ENCODE measurements at places on chromosomes 1 and 21.

DNA sequence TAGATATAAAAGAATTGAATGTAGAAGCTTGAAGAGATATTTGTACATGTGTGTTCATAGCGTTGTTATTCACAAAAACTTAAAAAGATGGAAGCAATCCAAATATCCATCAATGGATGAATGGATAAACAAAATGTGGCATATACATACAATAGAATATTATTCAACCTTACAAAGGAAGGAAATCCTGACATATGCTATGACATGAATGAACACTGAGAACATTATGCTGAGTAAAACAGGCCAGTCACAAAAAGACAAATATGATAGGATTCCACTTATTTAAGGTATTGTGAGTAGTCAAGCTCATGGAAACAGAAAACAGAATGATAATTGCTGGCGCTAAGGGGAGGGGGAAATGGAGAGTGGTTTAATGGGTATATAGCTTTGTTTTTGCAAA is 47.0 kb upstream of the DYRK1A start:
- DNase-seq: no peak

GRCh38 chr1:10450156-10450814 is 454 bp downstream of the CORT start:
- no peak for DNase-seq

GRCh38 chr1:43600033-43601020 is 49.6 kb upstream of the KDM4A start:
- DNase-seq: no peak

DNA sequence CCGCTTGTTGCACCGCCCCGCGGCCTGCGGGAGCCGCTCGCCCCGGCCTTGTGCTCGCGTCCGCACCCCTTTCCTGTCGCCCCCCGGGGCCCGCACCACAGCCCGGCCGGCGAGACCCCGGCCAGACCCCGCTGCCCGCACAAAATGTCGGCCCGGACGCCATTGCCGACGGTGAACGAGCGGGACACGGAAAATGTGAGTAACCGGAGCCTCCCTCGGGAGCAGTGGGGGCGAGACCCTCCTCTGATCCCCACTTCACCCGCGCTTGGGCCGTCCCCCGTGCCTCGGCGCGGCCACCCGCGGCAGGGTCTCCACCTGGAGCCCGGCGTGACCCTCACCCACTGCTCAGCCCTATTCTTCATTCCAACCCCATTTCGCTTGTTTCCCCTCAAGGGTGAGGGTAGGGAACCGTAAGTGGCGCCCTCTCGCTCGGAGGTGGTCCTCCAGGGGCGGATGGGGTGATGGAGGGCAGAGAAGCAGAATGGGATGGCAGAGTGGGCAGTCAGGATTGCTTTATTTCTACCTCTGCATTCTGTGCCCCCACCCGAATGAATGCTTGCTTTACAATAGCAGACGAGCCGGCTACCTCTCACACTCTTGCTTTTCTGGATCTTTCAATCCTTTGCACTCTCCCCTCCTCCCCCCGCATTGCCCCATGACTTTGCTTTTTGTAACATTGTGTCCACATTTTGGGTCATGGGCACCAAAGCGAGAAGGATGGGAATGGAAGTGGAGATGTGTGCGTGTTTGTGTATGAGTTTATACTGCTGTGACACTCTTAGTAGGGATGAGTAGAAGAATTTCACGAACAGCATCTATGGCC is 954 bp downstream of the MARK1 start:
- no peak for DNase-seq

- DNase-seq: no peak
Measured at GRCh38 chr1:39892601-39893595, 8.8 kb downstream of the MYCL start.

DNA sequence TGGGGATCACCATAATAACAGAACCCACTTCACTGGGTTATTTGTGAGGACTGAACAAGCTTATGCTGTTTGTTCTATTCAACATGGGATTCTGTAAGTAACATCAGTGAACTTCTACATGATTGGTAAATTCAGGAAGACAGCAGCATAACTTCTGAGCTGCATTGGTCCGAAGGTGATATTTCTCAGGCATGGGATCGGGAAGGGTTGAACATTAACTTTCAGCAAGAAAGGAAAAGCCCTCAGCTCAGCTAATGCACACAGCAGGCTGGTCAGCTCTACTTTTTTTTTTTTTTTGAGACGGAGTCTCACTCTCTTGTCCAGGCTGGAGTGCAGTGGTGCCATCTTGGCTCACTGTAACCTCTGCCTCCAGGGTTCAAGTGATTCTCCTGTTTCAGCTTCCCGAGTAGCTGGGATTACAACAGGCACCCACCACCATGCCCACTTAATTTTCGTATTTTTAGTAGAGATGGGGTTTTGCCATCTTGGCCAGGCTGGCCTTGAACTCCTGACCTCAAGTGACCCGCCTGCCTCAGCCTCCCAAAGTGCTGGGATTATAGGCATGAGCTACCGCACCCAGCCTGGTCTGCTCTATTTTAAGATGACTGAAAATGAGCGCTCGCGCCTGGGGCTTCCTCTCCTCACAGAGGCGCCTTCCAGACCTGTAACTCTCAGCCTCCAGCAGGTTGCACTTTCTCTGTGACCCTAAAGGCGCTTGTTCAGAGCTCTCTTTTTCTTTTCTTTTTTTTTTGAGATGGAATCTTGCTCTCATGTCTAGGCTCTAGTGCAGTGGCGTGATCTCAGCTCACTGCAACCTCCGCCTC is 42.2 kb downstream of the ECE1 start:
- DNase-seq: no peak

DNA sequence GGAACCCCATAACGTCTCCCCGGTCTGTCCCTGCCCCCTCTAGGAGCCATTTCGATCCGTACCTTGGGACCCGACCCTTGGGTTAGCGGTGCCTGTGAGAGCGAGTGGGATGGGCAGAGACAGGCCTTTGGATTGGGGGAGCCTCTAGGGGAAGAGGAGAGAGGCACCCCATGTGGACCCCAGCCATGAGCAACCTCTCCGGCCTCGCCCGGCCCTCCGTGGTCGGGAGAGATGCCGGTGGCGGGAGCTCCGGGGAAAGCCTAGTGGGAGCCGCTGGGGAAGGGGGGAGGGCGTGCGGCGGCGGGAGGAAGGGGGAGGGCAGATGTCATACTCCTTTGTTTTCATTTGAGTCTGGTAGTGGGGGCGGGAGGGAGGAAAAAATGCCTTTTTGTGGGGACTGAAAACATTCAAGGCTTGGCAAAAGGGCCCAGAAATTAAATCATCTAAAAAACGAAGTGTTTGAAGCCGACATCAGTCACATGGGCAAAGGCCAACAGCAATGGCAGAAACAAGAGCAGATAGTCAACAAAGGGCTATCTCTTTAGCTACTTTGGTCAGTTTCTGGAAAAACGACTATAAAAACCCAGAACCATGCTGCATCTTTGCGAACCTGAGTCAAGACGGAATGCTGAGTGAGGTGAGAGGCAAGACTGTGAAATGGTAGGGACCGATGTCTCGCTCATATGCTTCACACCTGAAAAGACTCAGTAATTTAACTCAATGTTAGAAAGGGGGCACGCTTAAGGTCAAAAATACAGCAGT is 758 bp downstream of the PTBP2 start:
- DNase-seq: no peak

DNA sequence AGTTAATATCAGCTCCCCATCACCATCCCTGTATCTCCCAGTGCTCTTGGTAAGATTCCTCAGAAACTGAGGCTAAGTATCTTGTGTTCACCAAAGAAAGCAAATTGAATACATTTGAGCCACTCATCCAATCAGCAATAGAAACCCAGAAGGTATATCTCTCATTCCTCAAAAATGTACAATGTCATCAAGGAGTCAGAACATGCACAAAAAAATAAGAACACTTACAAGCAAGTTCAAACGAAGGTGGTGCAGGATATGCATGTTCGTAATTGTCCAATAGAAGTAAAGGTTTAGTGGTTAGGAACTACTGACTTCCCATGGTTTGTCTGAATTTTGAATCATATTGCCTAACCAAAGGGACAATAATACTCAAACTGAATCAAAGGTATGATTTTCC is 24.3 kb downstream of the RXRG start:
- DNase-seq: no peak

- DNase-seq: no peak
Measured at GRCh38 chr1:70358921-70359564, 4.5 kb upstream of the ANKRD13C start.

- DNase-seq: no peak
Measured at GRCh38 chr1:29330856-29331255, 94.5 kb downstream of the PTPRU start.

- DNase-seq: no peak
Measured at GRCh38 chr21:43985690-43986251, 26.3 kb upstream of the TRAPPC10 start.

DNA sequence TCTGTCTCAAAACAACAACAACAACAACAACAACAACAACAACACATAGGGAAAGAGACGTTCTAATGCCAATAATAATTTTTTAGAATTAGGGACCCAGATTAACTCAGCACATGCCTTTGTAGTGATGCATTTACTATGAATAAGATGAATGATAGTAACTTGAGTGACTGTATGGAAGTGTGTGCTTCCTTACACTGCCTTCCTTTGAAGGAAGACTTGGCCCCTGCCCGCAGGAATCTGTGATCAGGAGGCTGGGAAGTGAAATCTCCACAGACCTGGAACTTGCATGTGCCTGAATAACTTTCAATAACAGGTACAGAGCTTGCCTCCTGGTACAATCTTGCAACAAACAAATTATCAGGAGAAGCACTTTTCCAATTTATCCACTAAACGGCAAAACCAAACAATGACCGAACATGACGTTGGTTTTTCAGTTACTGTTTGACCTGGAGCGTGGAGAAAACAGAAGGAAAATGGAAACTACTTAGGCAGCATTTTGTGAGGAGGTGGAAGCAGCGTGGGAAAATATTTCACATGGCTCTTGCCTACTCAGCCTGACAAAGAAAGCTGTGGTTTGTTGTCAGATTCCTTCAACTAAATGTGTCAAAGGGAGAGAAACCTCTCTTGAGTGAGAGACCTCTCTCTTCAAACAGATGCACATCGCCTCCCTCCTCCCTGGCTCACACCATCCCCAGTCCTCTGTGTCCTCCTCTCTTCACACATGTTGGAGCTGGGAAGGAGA is 10.1 kb upstream of the ABCA4 start:
- DNase-seq: no peak

- DNase-seq: no peak
Measured at GRCh38 chr1:232880354-232880753, 70.1 kb upstream of the NTPCR start.

DNA sequence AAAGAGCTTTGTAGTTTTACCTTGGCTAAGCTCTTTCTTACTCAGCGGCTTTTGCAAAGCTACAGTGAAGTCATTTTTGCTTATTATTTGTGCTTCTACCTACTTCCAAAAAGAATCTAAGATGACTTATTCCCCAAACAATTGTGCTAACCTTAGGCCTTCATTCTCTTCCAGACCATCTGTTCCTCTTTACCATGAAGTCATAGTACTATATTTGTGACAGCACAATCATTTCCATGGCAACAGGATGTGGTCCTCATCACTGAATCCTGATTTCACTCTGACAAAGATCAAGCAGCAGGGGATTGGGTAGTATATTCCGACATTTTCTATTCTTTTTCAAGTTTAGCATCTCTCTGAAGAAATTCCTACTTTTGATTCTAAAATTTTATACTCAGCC is 24.8 kb upstream of the NMNAT2 start:
- DNase-seq: no peak

GRCh38 chr1:68051475-68051874 is 1.0 kb upstream of the DIRAS3 start:
- no peak for DNase-seq

DNA sequence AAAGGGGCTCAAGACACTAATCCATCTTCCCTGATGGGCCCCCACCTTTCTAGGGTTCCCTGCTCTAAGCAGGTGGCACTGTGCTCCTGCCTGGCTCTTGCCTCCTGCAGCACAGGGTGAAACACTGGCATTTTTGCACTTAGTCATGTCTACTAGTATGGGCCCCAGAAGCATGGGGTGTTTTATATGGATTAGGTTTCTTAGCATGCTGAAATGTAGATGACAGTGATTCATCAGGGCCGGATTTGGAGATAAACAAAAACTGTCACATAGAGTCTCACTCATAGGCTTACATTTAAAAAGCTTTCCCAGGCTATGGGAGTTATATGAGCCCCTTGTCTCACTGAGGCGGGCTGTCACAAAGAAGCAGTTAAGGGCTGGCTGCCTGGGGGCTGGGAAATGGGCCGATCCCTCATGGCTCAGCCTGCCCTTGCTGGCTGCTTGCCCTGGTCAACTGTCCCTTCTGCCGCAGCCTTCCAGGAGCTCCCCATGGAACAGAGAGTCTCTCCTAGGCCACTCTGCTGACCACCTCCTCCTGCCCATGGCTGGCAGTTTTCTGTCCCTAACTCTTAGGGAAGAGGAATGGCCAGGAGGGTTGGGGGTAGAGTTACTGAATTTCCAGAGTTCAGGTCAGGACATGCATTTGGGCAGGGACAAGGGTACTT is 6.5 kb downstream of the GALNT2 start:
- DNase-seq: no peak

DNA sequence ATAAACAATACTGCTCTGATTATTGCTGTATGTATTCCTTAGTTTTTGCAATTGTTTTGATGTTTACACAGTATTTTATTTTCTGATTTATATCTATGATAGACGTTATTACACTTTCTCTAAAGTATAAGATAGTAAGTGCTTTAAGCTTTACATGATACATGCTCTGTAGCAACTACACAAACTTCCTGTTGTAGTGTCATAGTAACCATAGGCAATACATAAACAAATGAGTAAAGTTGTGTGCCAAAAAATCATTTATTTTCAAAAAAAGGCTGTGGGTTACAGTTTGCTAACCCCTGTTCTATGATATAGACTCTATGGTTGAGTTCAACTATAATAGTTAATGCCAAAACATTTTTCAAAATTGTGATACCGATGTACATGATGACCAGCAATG is 1156.4 kb downstream of the AMY1C start:
- no peak for DNase-seq

DNA sequence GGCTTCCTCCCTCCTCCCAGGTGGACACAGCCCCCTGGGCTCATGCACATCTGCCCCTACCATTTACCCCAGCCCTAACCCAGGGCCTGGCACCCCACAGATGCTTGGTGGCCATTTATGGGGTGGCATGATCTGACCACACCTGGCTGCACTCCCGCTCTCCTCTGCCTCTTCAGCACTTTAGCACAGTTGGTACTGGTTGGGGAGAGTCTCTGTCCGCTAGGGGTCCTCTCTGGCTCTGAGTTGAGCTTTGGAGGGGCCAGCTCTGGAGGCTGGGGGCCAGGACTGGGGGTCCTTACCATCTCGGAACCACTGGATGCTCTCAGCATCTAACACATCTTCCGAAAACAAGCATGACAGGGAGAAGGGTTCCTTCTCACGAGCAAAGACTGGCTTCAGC is 17.4 kb downstream of the MYOM3 start:
- DNase-seq: no peak

DNA sequence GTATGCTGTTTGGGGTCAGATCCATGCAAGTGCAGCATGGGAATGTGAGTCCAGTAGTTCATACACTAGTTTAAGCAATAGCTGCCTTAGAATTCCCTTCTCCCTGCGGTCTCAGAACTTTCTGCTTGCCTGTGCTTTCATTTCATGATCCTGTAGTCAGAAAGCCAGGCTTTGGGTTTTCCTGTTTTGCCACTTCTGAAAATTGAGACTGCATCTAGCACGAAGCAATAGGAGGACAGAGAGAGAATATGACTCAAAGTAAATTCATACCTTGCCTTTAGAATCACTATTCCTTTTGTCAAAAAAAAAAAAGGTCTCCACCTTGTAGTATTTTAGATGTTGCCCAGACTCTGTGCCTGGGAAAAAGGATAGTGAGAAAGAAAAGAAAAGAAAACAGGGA is 161.2 kb upstream of the SNX7 start:
- DNase-seq: no peak

Measured in activated CD4-positive, CD25-positive, alpha-beta regulatory T cell (primary cell).